EL (cell line): ENCODE measurements at places on chromosomes 3 and 15.

- DNase-seq: no peak
These were observed 25.3 kb downstream of the BFSP2 start for GRCh38 chr3:133424937-133425869.

- DNase-seq: no peak
These were observed 43.7 kb downstream of the TMEM45A start for GRCh38 chr3:100536093-100536492.

DNA sequence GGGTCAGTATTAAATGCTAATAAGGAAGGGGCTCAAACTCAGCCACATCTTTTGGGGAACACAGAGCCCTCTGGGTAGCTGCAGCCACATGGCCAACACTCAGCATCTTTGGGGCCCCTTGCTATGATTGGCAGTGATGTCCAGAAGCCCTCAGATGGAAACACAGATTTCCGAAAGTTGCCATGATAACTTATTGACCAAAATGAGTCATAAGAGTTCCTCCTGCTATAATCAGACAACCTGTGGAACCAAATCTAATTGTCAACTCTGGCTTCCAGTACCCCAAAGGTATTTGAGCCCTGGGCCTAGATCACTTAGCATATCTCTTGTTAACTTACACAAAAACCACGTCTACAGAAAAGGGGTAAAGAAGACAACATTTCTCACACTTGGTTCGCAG is 392.2 kb downstream of the KCNH8 start:
- no peak for DNase-seq

GRCh38 chr3:141763088-141763750 is at the start of gene GRK7:
TSS of gene GRK7 (plus strand) at chr3:141763408. CDS start at chr3:141778285, 14,877 bp downstream.
- no peak for DNase-seq

GRCh38 chr3:116001151-116001621 is 377.9 kb downstream of the GAP43 start:
- DNase-seq: peak; percentile 46

DNA sequence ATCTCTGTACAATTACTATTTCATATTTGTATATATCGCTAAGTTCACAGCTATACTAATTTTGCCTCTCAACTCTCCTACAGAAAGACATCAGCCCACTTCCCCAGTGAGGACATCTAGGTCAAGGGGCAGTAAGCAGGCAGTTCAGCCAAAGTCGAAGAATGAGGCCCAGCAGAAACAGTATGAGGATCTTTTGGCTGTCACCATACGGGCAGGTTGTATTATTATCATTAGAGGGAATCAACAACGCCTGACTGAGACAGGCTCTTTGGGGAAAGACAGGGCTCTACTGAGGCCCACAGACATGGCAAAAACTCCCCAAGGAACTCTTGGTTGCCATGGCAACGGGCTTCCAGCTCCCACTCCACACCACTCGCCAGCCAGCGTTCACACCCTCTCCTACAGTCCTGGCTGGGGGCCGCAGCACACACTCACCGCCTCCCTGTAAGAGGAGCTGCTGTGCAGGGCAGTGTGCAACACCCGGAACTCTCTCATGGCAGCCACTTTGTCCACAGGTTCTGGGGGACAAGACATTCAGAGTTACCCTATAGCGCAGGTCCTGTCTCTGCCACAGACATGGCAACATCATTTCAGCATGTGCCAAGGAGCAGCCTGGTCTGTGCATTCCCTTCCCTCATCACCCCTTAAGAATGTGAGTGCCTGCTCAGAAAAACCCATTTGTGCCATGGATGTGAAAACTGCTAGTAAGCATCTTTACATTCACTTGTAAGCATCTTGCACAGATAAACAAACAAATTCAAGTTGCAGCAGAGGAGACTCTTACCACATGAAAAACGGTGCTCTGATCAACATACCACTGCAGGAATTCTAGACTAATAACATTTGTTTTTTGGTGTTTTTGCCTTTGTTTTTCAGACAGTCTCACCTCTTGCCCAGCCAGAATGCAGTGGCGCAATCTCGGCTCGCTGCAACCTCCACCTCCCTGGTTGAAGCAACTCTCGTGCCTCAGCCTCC is 8.8 kb downstream of the UBL7 start:
- no peak for DNase-seq

DNA sequence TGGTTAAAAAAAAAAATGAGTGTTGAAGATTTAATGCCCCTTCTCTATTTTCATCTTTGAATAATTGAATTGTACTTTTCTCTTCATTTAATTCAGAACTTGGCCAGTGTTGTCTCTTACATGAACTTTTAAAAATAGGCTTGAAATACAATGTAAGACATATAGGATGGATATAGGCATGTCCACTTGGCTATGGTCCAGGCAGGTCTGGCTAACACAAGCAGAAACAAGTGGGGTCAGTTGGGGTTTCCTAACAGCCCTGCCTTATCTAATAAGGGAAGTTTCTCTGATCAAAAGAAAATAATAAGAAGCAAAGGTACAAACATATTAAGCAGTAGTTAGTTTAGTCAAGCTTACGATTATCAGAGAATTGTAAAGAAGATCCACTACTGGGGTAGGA is 19.1 kb upstream of the PAK6 start:
- DNase-seq: no peak

- no peak for DNase-seq
These were observed 228.1 kb downstream of the SNRPN start for GRCh38 chr15:25182736-25183445.

- no peak for DNase-seq
These were observed 15.2 kb upstream of the ICE2 start for GRCh38 chr15:60494108-60494507.

GRCh38 chr3:100402256-100402655 is 917 bp downstream of the LNP1 start:
- peak; percentile 69 for DNase-seq

DNA sequence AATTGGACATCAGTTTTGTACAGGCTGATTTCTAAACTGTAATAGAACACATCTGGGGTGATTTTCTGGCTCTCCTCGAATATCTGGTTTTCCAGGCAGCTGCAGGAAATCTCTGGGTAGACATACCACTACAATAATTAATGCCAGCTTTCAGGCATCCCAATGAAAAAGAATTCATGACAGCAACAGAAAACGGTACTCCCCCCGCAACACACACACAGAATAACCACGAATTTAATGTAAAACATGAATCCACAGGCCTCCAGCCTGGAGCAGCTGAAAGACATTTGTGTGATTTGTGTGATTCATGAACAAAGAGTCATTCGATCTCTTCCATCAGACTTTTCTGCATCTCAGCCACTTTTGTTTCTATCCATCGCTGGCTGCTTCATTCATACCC is 262.2 kb downstream of the MAGI1 start:
- DNase-seq: peak; percentile 9
